ENCODE measurements at places on chromosomes 7 and 10.

GRCh38 chr10:73762915-73763314 lies 18.7 kb downstream of the SEC24C start:
- no peak overlapping the region for H3K4me3 ChIP-seq
- no peak for DNase-seq
- peaks cover 68% of the 10 kb centered on the region for H3K36me3 ChIP-seq
- H3K27ac ChIP-seq, result peak overlapping the region; percentile 52
- H3K4me1 ChIP-seq, result peaks cover 27% of the 10 kb centered on the region

GRCh38 chr10:61548364-61548763 lies 95.2 kb upstream of the TMEM26 start:
- H3K4me3 ChIP-seq, result no peak overlapping the region
- H3K36me3 ChIP-seq, result no peaks in the 10 kb centered on the region
- no peak for DNase-seq

- no peak overlapping the region for H3K4me3 ChIP-seq
- no peak overlapping the region for H3K27ac ChIP-seq
- no peaks in the 10 kb centered on the region for H3K36me3 ChIP-seq
- DNase-seq, result no peak
- no peaks in the 10 kb centered on the region for H3K4me1 ChIP-seq
Measured at GRCh38 chr7:15798081-15798480, 111.6 kb upstream of the MEOX2 start.

DNA sequence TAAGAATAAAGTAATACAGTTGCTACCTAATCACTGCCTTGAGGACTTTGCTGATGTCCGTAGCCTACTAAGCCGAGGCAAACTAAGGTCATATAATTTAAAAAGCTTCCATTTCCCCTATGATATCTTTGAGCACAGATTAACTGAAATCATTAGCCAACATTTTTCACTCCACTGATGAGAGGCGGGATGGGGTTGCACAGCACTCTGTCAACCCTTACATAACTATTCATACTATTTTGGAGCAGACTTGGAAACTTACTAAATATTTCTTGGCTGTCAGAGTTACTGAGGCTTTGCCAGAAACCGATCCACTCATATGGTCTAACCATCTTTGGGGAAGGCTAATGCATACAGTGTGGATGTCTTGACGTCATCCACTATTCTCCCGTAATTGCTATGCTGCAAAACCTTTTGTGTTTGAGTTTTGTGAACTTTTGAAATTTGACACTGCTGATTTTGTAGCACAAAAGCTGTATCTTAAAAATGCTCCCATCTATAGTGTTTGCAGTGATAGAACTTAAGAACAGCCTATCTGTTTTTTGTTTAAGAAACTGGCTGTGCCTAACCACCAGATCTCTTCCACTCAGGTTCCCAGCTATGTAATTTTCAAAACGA lies 248.7 kb downstream of the TSPAN12 start:
- H3K27me3 ChIP-seq, result no peaks in the 10 kb centered on the region
- no peak overlapping the region for H3K27ac ChIP-seq
- H3K4me1 ChIP-seq, result no peaks in the 10 kb centered on the region
- no peaks in the 10 kb centered on the region for H3K36me3 ChIP-seq
- no peak overlapping the region for H3K4me3 ChIP-seq

GRCh38 chr7:38385682-38386081 lies 112.2 kb upstream of the TARP start:
- H3K4me1 ChIP-seq, result peaks cover 4% of the 10 kb centered on the region
- no peak for DNase-seq
- no peak overlapping the region for H3K27ac ChIP-seq
- no peaks in the 10 kb centered on the region for H3K27me3 ChIP-seq
- peaks cover 9% of the 10 kb centered on the region for H3K36me3 ChIP-seq
- H3K4me3 ChIP-seq, result no peak overlapping the region

GRCh38 chr7:131341690-131342089 lies 14.0 kb downstream of the MKLN1 start:
- H3K4me3 ChIP-seq, result no peak overlapping the region
- peaks cover 24% of the 10 kb centered on the region for H3K36me3 ChIP-seq
- H3K27ac ChIP-seq, result no peak overlapping the region
- DNase-seq, result no peak

DNA sequence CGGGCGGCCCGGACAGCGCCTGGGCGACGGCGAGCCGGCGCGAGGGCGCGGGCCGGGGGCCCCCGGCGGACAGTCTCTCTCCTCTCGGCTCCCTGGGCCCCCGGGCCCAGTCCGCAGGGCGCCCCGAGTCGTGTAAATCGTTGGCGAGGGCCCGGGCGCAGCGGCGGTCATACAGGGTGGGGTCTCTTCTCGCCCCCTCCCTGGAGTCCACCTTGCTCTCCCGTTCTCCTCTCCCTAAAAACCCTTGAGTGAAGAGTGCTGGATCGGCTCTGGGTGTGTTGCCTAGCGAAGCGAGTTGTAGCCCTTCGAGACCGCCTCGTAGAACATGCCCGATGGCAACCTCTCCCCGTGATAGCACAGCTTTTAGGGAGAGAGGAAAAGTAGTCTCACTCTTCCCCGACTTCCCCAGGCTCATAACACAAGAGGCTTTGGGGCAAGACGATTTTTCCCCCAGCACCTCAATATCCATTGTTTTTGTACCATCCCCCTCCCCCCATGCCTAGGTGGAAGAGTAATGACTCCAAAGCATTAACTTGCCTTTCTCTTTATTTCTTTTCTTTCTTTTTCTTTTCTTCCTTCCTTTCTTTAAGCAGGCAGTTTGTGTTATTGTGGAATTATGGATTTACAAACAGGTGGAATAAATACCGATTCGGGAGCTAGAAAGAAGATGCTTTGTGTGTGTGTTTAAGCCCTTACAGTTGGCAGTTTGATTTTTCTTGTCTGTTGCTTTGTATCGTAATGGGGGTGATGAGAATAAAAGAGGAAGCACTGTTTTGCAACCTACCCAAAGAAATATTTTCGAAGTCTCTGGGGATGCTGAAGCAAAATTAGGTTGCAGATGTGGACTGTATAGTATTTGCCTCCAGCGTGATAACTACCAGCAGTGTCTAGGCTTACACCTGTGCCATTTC lies 822 bp downstream of the SHOC2 start:
- peaks cover 37% of the 10 kb centered on the region for H3K4me1 ChIP-seq
- H3K4me3 ChIP-seq, result peak overlapping the region; percentile 91
- H3K27me3 ChIP-seq, result no peaks in the 10 kb centered on the region
- peaks cover 9% of the 10 kb centered on the region for H3K36me3 ChIP-seq
- DNase-seq, result peak; percentile 18

DNA sequence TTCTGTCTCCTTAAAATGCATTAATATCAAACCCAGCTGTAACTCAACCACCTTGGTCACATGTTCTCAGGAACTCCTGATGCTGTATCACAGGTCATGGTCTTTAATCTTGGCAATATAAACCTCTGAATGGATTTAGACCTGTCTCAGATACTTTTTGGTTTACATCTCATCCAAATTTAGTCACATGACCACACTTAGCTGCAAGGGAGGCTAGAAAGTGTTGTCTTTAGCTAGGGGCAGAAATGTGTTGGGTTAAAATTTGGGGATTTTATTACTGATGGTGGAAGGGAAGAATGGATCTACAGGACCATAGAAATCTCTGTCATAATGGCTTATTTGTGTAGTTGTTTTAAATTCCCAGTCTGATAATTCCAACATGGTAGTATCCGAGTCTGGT lies 29.6 kb upstream of the IL15RA start:
- peaks cover 38% of the 10 kb centered on the region for H3K36me3 ChIP-seq
- H3K27me3 ChIP-seq, result no peaks in the 10 kb centered on the region
- H3K4me3 ChIP-seq, result no peak overlapping the region
- H3K4me1 ChIP-seq, result peaks cover 43% of the 10 kb centered on the region
- DNase-seq, result no peak

GRCh38 chr7:21463524-21463923 lies 35.6 kb downstream of the SP4 start:
- no peak overlapping the region for H3K4me3 ChIP-seq
- H3K36me3 ChIP-seq, result peaks cover 64% of the 10 kb centered on the region
- H3K4me1 ChIP-seq, result peaks cover 22% of the 10 kb centered on the region

GRCh38 chr10:103635580-103635979 lies 142.1 kb downstream of the NEURL1 start:
- H3K36me3 ChIP-seq, result no peaks in the 10 kb centered on the region
- H3K4me1 ChIP-seq, result no peaks in the 10 kb centered on the region

DNA sequence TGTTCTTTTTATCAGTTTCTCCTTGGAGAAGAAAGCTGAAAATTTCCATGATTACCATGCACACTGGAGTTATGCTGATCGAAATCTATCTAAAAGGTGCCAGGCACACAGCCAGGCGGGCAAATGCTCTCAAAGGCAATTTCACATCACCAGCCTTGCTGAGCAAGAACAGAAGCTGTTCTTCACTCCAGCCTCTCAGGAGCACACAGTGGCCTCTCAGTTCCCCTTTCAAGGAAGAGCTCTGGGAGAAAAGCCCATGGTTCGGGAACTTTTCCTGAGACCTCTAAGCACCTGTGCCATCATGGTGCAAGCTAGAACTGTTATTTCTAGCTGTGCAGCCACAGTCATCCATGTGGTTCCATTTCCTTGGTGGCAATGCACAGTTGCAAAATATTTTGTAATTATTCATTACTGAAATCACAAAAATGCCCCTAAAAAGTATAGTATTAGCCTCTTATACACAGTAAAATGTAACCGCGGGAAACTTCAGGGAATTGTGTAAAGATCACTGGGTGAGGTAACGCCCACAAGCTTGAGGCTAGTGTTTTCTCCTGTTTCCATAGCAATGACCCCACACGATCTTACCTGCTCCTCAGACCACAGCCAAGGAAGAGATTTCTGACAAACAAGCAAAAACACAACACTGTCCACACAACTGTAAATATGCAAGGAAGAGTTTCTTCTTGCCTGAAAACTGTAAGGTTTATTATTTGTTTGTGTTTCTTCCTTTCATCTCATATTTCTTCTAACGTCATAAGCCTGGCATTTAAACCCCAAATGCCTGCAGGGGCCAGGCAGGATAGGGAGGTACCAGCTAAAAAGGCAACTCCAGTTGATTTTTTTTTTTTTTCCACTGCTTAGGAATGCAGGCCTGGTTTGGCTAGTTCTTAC lies 121.2 kb downstream of the FAM107B start:
- H3K36me3 ChIP-seq, result peaks cover 3% of the 10 kb centered on the region
- no peak for DNase-seq
- peaks cover 3% of the 10 kb centered on the region for H3K27me3 ChIP-seq
- H3K4me1 ChIP-seq, result peaks cover 78% of the 10 kb centered on the region

DNA sequence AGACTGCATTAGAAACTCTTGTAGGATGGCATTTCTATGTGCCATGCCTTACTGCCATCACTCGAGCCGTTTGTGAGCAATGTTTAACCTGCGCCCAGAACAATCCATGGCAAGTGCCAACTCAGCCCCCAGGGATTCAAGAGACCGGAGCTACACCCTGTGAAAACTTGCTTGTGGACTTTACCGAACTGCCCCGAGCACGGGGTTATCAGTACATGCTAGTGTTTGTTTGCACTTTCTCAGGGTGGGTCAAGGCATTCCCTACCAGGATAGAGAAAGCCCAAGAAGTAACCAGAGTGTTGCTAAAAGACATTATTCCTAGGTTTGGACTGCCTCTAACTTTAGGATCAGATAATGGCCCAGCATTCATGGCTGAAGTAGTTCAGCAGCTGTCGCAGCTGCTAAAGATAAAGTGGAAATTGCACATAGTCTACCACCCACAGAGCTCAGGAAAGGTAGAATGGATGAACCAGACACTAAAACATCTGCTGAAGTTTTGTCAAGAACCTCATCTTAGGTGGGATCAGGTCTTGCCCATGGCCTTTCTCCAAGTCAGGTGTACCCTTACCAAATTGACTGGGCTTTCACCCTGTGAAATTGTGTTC lies 8.9 kb upstream of the CYREN start:
- peaks cover 42% of the 10 kb centered on the region for H3K36me3 ChIP-seq
- no peak for DNase-seq
- no peaks in the 10 kb centered on the region for H3K27me3 ChIP-seq
- no peak overlapping the region for H3K27ac ChIP-seq
- no peaks in the 10 kb centered on the region for H3K4me1 ChIP-seq
- no peak overlapping the region for H3K4me3 ChIP-seq

DNA sequence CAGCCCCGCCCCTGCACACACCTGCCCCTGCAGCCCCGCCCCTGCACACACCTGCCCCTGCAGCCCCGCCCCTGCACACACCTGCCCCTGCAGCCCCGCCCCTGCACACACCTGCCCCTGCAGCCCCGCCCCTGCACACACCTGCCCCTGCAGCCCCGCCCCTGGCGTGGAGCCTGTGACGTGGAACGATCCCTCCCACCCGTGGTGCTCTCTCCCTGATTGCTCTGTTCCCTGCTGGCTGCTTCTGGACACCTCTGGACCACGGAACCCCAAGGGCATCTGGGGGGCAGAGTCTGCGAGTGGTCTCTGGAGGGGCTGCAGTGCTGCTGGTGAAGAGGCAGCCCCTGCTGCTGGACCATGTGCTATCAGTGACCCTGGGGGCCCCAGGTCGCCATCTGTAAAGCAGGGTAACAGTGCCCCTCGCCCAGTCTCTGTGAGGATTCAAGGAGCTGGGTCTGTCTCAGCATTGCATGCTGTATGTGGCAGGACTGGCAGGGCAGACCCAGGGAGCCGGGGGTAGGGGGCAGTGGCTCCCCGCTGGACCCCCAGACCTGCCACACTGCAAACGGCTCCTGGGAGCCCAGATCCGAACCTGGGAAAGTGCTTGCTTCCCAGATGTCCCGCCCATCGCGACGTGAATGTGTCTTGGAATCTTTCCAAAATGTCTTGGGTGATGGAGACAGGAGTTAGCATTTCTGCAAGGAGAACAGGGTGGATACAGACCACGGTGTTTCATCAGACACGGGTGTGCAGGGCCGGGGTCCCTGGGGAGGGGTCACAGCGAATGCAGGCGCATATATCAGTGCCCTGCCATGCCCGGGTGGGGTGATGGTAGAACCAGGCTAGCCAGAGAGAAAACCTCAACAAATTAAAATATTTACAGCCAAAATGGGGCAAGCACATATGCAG lies 27.9 kb upstream of the NKX6-2 start:
- no peak for DNase-seq
- no peak overlapping the region for H3K27ac ChIP-seq
- H3K4me1 ChIP-seq, result no peaks in the 10 kb centered on the region
- H3K27me3 ChIP-seq, result no peaks in the 10 kb centered on the region

DNA sequence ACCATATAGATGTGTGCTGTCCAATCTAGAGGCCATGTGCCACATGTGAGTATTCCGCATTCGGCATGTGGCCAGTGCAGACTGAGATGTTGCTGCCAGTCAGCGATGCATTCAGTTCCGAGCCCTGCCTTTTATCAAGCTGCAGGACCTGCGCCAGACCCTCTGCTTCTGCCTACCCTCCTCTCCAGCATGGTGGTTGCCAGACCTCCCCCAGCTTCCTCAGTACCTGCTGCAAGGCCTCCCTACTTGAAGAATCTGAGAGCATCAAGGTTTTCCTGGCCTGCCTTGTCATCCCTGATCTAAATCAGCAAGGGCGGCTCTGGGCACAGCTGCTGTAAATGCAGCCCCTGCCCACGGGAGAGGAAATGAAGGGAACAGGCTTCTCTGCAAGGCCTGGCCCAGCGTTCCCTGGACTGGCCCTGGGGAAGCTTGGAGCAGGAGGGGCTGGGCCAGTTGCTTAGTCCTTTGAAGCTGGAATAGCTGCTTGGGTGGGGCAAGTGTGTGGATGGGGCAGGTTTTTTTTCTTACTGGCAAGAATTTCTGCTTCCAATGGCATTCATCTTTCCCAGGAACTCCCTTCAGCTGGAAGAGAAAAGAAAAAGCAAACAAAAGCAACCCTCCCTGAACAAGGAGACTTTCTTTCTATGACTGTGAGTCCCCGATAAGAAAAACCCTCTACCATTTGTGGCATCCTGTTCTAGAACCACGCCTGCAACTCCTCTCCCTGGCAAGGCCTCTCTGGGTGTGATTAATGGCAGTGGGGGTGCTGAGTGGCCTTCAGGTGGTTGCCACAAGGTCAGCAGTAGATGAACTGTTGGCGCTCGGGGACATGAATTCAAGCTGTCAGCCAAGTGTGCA lies 93.0 kb downstream of the NHLRC2 start:
- H3K4me3 ChIP-seq, result no peak overlapping the region
- H3K4me1 ChIP-seq, result peaks cover 8% of the 10 kb centered on the region
- H3K27me3 ChIP-seq, result peaks cover 22% of the 10 kb centered on the region
- no peaks in the 10 kb centered on the region for H3K36me3 ChIP-seq
- no peak for DNase-seq

Data from T-helper 2 cell treated with Interferon-gamma antibody and Interleukin-4, amounts not matched to agents 5 μg/mL and 100 μg/mL, for 36 hours (primary cell).